ENCODE measurements at places on chromosomes 12 and 14. TPM values are rescaled to one million over a fixed set of nuclear protein-coding genes. Genes with fewer than 3 reads are reported as not detected.

- no peak for DNase-seq
These were observed 181.8 kb upstream of the MYL2 start for GRCh38 chr12:111102102-111102739.

The RPL10L gene
- total RNA-seq = not detected

GRCh38 chr12:71349950-71350349, 89.6 kb upstream of the LGR5 start:
- no peak for DNase-seq

The CCDC175 gene
- not detected for total RNA-seq

GRCh38 chr12:7116916-7117315, 7.9 kb upstream of the C1RL start:
- DNase-seq = no peak

DNA sequence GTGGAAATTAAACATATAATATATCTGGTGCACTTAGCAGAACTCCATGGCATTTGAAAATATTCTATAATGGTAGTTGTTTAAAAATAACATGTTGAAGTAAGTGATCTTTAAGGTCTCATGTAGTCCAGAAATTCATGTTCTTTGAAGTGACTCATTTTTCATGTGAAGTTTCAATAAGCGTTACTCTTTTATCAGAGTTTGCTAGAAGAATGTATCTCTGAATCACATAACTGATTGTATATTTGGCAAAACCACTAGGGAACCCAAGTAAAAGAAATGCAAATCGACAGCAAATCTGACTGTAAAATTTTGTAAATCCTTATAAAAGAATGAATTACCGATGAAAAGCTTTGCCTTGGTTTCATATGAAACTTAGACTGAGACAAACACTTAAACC, 463.3 kb downstream of the TMTC2 start:
- DNase-seq = no peak
